ENCODE measurements at places on chromosomes 5 and 9.

DNA sequence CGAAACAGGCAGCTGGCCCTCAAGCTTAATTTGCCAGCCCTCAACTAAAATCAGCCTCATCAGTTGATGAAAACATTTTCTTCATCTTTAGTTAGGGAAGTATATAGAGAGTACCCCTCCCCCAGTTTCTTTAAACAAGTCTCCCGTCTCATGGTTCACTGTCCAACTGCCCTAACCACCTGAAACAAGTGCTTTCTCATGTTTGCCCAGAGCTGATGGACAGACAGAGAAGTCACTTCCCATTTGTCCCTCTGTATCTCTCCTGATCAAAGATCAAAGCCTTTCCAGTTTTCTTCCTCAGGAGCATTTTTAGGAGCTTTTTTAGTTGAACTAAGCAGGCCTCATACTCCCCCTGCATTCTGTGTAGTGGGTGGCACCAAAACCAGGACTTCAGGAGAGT, 21.7 kb downstream of the FUBP3 start:
- no peak for DNase-seq

DNA sequence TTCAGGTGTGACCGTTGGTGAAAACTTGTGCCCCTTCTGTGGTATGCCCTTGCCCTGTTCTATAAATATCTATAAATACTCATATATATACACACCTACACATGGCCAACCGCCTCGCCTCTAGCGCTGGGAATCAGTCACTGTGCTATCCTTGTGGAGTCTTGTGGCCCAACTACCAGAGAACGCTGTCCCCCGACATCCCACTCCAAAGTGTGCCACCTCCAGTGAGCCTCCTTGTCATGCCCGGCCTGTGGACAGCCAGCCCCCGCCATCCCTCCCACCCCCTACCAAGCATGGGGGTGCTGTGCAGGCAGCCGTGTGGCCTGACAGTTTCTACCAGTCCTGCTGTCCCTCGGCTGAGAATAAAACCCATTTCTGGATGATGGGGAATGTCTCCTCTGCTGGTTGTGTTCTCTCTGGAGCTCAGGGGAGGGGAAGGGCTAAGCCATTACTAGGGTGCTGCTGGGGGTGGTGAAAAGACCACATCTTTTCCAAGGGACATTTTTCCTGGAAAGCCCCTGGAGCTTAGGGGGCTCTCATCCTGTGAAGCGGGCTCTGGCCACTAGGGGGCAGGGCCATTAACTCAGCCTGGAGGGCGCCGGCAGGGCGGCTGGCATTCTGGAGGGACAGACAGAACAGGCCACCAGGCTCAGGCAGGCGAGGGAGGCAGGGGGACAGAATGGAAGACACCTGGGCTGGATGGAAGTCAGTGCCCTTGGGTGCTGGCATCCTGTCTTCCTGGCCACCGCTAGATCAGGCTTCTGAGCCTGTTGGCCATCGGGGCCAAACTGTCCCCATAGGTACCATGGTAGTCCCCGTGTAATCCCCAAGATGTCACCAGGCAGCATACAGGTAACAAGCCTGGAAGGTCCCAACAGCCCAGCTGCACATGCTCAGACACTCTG, 20.7 kb downstream of the GOLGA2 start:
- peak; percentile 76 for DNase-seq

DNA sequence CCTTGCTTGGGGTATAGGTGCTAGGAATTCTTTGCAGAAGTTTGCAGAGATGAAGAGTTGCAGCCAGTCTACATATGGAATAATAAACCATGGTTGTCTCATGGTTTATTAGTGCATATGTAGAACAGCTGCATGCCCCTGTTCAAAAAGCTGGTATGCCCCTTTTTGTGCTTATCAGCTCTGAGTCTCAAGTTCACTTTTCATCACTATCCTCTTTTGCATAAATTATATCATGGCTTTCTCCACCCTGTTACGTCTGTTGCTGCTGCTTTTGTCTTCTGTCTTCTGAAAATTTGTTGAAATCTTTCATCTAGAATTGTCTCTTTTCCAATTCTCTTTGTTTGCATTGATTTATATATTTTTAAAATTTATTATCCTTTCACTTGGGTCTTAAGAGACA, 172.0 kb downstream of the CPLANE1 start:
- no peak for DNase-seq

DNA sequence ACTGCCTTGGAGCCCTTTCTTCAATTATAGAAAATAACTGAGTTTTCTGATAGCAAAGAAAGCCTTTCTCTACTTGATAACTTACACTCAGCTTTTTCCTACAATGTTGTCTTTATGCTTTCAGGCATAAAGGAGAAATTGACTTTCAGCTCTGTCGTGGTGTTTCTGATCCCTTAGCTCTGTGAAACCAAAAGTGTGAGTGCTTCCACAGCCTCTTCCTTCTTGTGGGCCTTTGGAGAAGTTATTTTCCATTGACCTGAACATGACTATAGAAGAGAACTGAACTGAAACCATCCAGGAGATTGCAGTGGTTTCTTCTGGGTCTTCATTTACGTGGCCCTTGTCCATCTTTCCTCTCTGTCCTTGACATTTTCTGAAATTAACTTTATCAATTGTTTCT, 59.5 kb upstream of the EQTN start:
- DNase-seq = no peak

- peak; percentile 24 for DNase-seq
Measured at GRCh38 chr5:141958113-141958512, at the start of gene PCDH12. TSS of gene PCDH12 (minus strand) at chr5:141958202. CDS start at chr5:141957851, 351 bp downstream.

GRCh38 chr5:162190-162564, 29.1 kb upstream of the LRRC14B start:
- no peak for DNase-seq

GRCh38 chr9:114317665-114318357, 5.1 kb upstream of the ORM1 start:
- peak; percentile 63 for DNase-seq

DNA sequence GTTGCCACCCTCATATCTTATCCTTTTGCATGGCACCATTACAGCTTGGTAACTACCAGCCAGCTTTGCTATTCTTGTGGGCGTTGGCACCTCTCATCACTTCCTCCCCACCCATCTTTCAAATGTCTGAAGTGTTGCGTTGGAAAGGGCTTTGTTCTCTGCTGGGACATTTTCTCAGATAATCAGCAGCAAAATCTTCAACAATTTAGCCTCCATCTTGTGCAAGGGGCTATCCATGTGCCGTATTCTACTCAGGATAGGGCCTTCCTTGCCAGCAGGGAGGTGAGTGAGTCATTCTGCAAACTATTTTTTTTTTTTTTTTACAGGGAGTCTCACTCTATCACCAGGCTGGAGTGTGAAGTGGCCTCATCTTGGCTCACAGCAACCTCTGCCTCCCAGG, 62.1 kb upstream of the NUDT12 start:
- no peak for DNase-seq

DNA sequence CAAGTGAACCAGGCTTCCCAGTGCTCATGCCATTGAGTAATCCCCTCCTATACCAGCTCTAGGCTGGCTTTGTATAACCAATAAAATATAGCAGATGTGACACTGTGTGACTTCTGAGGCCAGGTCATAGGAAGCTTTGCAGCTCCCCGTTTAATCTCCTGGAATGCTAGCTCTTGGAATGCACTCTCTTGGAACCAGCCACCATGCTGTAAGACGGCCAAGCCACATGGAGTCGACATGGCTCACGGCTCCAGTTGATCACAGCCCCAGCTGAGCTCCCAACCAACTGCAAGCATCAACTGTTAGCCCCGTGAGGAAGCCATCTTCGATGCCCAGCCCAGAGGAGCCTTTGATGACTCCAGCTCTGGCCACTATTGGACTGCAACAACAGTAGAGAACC, 74.5 kb downstream of the SH3TC2 start:
- DNase-seq = peak; percentile 71

GRCh38 chr5:64301566-64301965, 135.9 kb downstream of the RNF180 start:
- DNase-seq = no peak

DNA sequence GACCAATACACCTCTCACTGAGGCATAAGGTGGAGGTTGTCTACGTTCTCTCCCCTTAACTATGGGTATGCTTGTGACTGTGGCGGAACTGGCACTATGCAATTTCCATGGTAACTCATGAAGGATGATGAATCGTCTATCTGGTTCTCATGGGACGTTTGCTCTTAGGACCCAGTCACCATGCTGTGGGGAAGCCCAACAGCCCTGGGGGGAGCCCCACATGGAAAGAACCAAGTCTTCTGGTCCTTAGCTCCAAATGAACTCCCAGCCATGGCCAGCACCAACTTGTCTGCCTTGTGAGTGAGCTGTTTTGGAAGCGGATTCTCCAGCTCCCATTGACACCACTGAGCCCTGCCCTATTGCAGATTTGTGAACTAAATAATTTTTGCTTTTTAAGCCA, 188.7 kb upstream of the S1PR3 start:
- no peak for DNase-seq

GRCh38 chr5:177553671-177554429, 513 bp downstream of the FAM193B start:
- peak; percentile 59 for DNase-seq

DNA sequence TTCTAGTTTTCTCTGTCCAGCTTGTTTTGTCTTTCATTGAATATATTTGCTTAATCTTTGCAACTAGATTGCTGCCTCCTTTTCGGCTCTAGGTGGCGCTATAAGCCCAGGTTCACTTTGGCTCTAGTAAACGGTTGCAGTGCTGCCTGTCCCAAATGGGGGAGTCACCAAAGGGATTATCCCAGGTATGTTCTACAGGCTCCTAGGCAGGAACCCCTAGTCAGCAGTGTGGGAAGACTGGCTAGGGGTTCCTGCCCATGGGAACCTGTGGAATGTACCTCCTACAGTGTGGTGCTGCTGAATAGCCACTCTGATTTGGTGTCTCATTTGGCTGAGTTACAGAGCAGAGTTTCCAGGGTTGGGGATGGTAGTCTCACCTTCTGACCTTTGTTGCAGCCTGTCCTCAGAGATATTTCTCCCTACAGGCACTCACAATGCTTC, 85.2 kb downstream of the ARSB start:
- DNase-seq = peak; percentile 64

- DNase-seq = no peak
Measured at GRCh38 chr9:68933434-68934328, 80.2 kb downstream of the PRKACG start.

DNA sequence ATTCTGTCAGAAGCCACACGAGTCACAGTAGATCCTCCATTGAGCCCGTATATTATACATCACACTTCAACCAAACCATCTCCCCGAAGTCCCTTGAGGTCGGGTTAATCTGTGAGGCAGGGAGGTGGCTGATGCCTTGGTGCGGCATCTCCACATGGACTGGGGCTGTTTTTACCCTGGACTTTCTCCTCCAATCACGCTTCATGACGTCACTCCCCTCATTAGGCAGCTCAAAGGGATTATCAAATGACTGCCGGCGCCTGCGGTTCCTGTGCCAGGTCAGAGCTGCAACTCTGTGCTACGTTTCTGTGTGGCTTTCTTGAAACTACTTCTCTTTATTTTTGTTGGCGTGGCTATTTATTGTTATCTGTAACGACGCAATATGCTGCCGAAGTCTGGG, 53.7 kb downstream of the TMOD1 start:
- no peak for DNase-seq

GRCh38 chr5:66814146-66814991, 218.2 kb downstream of the MAST4 start:
- DNase-seq = peak; percentile 66

GRCh38 chr9:79054500-79054899, 517.3 kb upstream of the TLE4 start:
- no peak for DNase-seq

- peak; percentile 60 for DNase-seq
Measured at GRCh38 chr5:167710444-167711073, 580.9 kb upstream of the WWC1 start.

DNA sequence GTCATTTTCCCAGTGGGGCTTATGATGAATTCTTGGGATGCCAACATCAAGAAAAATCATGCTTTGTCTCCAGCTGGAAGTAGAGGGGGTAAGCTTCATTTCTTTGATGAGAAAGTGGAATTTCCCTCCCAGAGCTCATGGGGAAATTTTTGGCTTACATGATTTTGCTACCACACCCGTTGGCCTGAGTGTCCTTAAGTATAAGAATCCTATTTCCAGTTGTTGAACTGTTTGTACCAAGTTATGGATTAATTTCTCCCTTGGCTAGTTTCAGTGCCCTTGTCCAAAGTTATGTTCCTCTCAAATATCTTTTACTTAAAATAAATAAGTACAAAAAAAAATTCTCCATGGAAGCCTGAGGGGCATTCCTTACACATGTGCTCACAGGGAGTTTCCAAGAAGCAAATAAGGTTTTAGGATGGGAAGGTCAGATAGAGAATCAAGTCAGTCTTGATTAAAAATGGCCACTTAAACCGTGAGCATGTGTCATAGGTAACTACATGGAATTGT, 82.3 kb downstream of the PTCD2 start:
- DNase-seq = peak; percentile 64

All from GM23248 (cell line).